ENCODE measurements at places on chromosomes 16 and 17. TPM values are rescaled to one million over a fixed set of nuclear protein-coding genes. Genes with fewer than 3 reads are reported as not detected.

KRT40 gene
- total RNA-seq, result not detected

NPIPA7 gene
- 4.4 TPM for total RNA-seq

NOD2 gene
- total RNA-seq, result 5.6 TPM

SOCS3 gene
- total RNA-seq, result 59.6 TPM

HOXB7 gene
- 0.73 TPM for total RNA-seq

RASD1 gene
- total RNA-seq, result 175 TPM

TEX14 gene
- 0.50 TPM for total RNA-seq

NACA2 gene
- total RNA-seq, result 2.1 TPM

CACNA1G gene
- total RNA-seq, result 3.4 TPM

OMG gene
- not detected for total RNA-seq

ZPBP2 gene
- not detected for total RNA-seq

TBC1D16 gene
- 41.9 TPM for total RNA-seq

HOXB6 gene
- 0.40 TPM for total RNA-seq

KRT15 gene
- 1,038 TPM for total RNA-seq

MFSD11 gene
- 44.3 TPM for total RNA-seq

RAMP2 gene
- total RNA-seq, result 16.3 TPM

ALOX12 gene
- total RNA-seq, result 0.27 TPM

CHST6 gene
- total RNA-seq, result 0.23 TPM

FAM20A gene
- 0.14 TPM for total RNA-seq

CDT1 gene
- total RNA-seq, result 4.3 TPM

CACNG5 gene
- total RNA-seq, result not detected

CARD14 gene
- total RNA-seq, result 10.2 TPM

CCDC92B gene
- not detected for total RNA-seq

WSB1 gene
- total RNA-seq, result 45.7 TPM

KRTAP3-2 gene
- not detected for total RNA-seq

TEKT5 gene
- total RNA-seq, result 3.9 TPM

PSME3 gene
- 71.1 TPM for total RNA-seq

GPR179 gene
- 0.14 TPM for total RNA-seq

SYCE1L gene
- total RNA-seq, result 3.4 TPM

PSMB3 gene
- 116 TPM for total RNA-seq

RAB37 gene
- 1.6 TPM for total RNA-seq

CA5A gene
- not detected for total RNA-seq

KRT20 gene
- not detected for total RNA-seq

ZFP3 gene
- total RNA-seq, result 8.5 TPM

ALDH3A2 gene
- 357 TPM for total RNA-seq

MYOCD gene
- 8.5 TPM for total RNA-seq

SLC5A10 gene
- not detected for total RNA-seq

GJD3 gene
- total RNA-seq, result 0.82 TPM

DPEP1 gene
- total RNA-seq, result not detected

HAPSTR1 gene
- total RNA-seq, result 45.5 TPM

CA7 gene
- total RNA-seq, result not detected

ZNF646 gene
- total RNA-seq, result 26.3 TPM
